Fibroblast of the aortic adventitia (primary cell): ENCODE measurements at places on chromosomes 13 and 19.
A peak's percentile ranks its signal among the peaks of the same experiment; 100 is the strongest.

DNA sequence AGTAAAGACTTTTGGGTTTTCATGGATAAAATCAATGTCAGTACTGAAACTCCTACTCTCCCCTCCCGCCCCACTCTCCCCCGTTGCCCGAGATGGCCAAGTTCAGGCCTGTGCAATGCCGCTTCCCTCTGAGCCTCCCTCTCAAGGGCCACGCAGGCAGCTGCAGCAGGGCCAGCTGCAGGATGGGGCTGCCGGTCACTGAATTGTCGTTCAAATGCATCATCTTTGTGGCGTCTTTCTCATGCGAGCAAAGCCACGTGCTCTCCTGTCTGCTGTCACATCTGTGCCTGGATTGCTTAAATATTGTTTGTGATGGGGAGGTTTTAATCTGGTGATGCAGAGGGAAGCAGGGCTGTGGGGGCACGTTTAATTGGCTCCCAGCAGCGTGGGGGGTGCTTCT is 26.6 kb downstream of the SHISA2 start:
- DNase-seq: no peak

DNA sequence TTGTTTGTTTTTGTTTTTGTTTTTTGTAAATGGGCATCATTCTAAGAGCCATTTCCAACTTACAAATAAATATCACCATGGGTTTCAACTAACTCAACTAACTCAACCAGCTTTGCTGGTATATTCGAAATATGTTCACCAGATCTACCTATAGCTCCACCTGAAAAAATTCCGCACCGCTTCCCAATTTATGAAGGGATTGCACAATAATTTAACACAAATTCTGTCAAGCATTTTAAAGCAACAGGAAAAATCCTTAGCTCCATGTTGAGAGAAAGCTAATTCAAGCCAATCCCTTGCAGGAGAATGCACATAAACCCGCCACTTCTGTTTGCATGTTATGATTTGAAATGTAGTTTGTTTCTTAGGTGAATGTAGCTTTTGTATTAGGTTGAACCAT is 417.8 kb downstream of the EFNB2 start:
- no peak for DNase-seq

DNA sequence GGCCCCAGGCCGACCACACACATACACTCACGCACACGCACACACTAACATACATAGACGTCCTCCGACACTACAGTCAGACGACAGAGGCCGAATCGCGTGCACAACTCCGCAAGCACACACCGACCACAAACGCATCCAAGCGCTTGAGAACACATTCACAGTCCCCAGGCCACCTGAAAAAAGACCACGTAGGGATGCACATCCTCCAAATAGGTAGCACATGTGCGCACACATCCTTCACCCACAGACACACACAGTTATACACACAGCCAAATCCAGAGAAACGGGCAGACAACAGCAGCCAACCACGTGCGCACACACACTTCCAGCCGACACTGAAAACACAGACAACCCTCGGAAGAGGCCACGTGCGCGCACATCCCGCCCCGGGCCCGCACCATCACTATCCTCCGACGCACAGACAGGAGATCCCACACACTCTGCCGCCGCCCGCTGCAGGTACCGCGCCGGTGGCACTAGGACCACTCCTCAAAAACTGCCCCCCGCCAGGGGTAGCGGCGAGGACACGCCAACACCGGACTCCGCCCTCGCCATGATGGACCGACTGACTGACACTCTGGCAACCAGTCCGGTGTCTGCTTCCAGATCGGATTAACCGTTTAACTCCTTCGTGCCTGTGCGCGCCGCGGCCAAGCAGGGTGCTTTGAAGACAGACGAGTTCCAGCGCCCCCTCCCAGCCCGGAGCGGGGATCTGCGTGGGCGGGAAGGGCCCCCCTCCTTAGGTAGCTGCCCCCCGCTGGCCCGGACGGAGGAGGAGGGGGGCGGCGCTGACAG is 493 bp upstream of the PDE4A start:
- peak; percentile 45 for DNase-seq

DNA sequence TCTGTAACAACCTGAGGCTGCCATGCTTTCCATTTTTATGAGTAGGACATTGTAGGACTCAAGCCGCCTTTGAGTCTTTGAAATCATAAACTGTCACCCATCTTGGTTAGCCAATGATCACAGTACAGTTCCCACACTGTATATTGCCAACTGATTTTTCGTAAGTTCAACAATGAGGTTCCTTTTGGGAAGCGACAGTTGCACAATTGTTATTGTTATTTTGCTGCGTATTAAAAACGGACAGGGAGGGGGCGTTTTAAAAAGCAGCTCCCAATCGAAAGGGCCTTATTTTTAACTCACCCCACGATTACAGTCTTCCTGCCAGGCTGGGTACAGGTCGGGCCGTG is 601 bp downstream of the SLC46A3 start:
- DNase-seq: peak; percentile 24

GRCh38 chr19:815775-816499 is 5.8 kb downstream of the PLPPR3 start:
- no peak for DNase-seq

- no peak for DNase-seq
Measured at GRCh38 chr13:50758796-50759195, 84.7 kb downstream of the DLEU7 start.

DNA sequence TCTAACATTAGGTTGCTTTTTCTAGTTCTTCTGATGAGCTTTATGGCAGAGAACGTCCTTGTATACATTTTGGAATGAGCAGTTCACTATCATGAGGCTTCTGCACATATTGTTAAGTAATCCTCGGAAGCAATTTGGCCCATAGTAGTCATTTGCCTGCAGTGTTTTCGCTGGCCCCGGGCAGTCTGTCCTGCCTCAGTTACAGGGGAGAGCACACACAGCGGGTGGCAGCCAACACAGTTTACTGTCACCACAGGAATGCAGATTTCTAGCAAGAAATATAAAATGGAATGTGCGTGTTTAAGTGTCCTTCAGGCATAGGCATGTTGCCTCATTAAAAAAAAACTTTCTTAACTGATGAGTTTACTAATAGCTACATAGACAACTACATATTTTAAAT is 71.5 kb upstream of the GJB6 start:
- no peak for DNase-seq

GRCh38 chr13:110416131-110417025 is 109.3 kb downstream of the COL4A2 start:
- peak; percentile 59 for DNase-seq

DNA sequence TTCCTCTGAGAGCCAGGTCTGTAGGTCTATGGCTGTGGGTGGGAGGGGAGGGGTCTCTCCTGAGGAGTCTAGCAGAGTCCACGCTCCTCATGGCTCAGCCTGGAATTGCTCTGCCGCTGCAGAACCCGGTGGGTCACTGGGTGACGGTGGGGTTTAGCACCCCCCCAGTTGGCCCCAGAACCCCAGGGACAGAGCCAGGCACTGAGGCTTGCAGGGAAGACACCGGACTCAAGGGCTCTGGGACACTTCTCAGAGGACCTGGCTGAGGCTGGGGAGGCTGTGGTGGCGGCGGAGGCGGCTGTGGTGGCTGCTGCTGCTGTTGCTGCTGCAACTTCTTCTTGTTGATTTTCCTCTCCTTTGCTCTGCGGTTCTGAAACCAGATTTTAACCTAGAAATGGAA is 6.1 kb downstream of the CDX2 start:
- no peak for DNase-seq

DNA sequence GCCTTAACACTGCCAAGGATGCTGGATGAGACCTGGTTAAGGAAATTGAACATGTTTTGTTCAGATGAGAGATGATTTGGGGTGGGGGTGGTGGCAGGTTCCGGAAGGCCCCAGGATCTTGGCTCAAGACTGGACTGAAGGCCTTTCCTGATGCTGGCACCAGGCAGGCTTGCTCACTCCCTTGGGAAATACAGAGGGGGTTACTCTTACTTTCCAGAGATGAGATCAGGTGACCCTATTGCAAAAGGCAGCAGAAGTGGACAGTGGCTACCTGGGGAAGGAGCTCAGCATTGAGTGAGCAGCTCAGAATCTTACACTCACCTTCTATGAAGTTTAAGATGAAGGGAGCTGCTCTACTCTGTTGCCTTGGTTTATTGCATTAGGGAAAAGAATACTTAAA is 10.8 kb downstream of the GATAD2A start:
- DNase-seq: peak; percentile 29

DNA sequence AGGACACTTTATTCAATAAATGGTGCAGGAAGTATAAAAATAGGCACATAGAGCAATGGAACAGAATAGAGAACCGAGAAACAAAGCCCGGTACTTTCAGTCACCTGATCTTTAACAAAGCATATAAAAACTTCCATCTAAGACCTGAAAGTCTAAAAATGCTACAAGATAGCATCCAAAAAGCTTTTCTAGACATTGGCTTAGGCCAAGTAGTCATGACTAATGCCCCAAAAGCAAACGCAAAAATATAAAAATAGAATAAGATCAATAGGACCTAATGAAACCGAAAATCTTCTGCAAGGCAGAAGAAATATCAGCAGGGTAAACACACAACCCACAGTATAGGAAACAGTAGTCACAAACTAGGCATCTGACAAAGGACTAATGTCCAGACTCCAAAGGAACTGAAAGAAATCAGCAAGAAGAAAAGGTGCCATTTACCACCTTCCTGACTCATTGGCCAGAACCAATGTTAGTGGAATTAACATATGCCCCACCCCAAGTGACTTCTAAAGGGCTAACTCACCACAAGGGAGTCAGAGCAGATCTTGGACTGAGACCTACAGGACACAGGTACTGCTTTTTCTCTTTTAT is 40.8 kb upstream of the CEACAM21 start:
- no peak for DNase-seq

DNA sequence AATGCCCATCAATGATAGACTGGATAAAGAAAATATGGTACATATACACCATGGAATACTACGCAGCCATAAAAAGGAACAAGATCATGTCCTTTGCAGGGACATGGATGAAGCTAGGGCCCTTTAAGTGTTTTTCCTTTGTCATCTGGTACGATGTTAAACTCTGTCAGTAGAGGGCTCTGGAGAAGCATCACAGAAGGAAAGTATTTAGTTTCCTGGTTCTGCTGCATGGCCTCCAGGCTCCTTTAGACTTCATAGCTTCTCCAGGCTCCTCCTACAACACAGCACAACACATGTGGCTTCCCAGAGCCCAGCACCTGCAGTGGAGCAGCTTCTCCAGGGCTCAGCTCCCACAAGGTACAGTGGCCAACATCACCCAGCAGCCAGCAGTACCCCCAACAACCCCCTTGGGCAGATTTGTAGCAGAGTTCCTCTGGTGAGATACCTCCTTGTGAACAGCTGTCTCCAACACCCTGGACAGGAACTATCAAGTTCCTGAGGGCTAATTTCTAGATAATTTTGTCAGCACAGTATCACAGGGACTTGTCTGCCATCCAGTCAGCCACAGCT is 63.4 kb downstream of the KCTD12 start:
- DNase-seq: peak; percentile 81

DNA sequence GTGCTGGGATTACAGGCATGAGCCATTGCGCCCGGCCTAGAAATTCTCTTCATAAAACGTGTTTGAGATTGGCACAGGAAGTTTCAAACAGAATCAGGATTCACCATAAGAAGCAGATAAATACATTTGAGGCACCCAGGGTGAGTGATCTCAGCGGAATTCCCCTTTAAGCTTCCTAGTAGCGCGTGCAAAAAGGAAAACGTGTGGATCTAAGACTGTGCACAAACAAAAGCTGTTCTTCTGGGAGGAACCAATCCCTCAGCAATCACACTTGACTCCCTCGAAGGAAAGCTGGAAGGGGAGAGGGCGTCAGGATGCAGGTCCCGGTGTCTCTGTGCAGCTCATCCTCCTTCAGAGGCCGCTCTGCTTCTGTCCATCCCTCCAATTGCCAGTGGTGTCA is 15.5 kb downstream of the MCF2L start:
- DNase-seq: no peak

GRCh38 chr13:40508767-40509342 is 157.6 kb downstream of the FOXO1 start:
- DNase-seq: no peak
